ENCODE measurements at places on chromosomes 3 and 15. TPM values are rescaled to one million over a fixed set of nuclear protein-coding genes. Genes with fewer than 3 reads are reported as not detected.

DNA sequence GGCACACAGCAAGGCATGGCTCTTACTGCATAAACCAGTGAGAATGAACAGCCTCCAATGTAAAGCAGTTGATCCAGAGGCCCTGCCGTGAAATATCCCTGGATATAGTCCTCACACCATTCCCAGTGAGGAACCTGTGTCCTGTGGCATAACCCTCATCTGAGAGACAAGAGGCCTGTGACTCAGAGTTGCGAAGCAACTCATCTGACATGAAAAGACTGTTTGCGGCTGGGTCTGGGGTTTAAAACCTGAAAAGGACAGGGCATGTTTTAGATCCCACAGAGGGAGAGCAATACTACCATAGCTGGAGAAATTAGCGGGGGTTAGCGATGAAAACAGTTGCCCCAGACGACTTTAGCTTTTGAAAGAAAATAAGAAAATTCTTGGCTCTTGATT, 165.3 kb upstream of the BHLHE40 start:
- peak overlapping the region; percentile 50 for H3K4me3 ChIP-seq
- H3K4me1 ChIP-seq = peaks cover 38% of the 10 kb centered on the region
- DNase-seq = no peak

- peaks cover 2% of the 10 kb centered on the region for H3K36me3 ChIP-seq
- peaks cover 24% of the 10 kb centered on the region for H3K4me1 ChIP-seq
- H3K27ac ChIP-seq = no peak overlapping the region
- DNase-seq = no peak
- no peak overlapping the region for H3K4me3 ChIP-seq
- peaks cover 2% of the 10 kb centered on the region for H3K27me3 ChIP-seq
These were observed 6.7 kb downstream of the ADPRH start for GRCh38 chr3:119585856-119586570.

- H3K36me3 ChIP-seq = no peaks in the 10 kb centered on the region
- no peak for DNase-seq
- no peak overlapping the region for H3K27ac ChIP-seq
- H3K4me1 ChIP-seq = peaks cover 2% of the 10 kb centered on the region
These were observed 880 bp upstream of the CHRNA7 start for GRCh38 chr15:32029409-32029861.

GRCh38 chr3:50352781-50353180, 2.1 kb downstream of the CYB561D2 start:
- DNase-seq = no peak
- no peak overlapping the region for H3K27ac ChIP-seq

DNA sequence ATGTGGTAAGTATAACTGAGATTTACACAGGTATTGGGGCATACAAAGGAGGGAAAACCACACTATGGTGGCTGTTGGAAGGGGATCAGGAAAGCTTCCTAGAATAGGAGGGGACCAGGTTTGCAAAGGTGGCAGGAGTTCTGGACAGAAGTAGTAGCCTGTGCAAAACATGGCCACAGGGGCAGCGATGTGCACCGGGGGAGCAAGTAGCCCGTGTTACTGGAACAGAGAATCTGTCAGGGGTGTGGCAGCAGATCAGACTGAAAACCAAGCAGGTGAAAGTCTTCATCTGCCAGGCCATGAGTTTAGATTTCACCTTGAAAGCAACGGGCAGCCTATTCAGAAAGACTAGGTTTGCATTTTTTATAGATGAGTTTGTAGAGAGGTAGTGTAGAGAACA, 182.3 kb upstream of the LPP start:
- no peaks in the 10 kb centered on the region for H3K27me3 ChIP-seq
- no peak for DNase-seq
- H3K27ac ChIP-seq = no peak overlapping the region

DNA sequence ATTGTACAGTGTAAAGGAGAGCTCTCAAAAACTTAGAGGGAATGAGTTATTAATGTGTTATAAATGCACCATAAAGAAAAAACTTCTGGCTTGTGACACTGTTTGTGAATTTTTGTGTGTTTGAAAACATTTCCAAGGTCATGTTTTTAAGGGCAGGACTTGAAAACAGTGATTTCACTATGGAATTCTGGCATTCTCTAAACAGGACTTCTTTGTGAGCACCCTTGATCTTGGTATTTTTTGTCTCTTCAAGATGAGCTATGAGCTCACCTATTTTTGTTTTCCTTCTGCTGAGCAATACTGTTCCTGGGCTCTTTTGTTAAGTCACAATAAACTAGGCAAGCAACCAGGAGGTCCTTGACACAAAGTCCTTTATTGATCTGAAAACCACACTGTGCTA, 284.4 kb downstream of the RBMS3 start:
- no peak overlapping the region for H3K27ac ChIP-seq
- no peak overlapping the region for H3K4me3 ChIP-seq
- no peaks in the 10 kb centered on the region for H3K4me1 ChIP-seq
- DNase-seq = no peak
- no peaks in the 10 kb centered on the region for H3K36me3 ChIP-seq

- no peaks in the 10 kb centered on the region for H3K27me3 ChIP-seq
- peak; percentile 47 for DNase-seq
- H3K36me3 ChIP-seq = peaks cover 16% of the 10 kb centered on the region
- H3K4me1 ChIP-seq = peaks cover 37% of the 10 kb centered on the region
These were observed 6.2 kb downstream of the TNIK start for GRCh38 chr3:171454041-171454440.

CCDC39 gene
- total RNA-seq = not detected

PCLAF gene
- 81.9 TPM for total RNA-seq

SLC28A2 gene
- total RNA-seq = not detected
